ENCODE measurements at places on chromosomes 1 and 21. TPM values are rescaled to one million over a fixed set of nuclear protein-coding genes. Genes with fewer than 3 reads are reported as not detected.

MACO1 gene
- total RNA-seq: 22.5 TPM

MEGF6 gene
- total RNA-seq: 6.2 TPM

DNALI1 gene
- 3.6 TPM for total RNA-seq

KRTAP11-1 gene
- total RNA-seq: not detected

LAX1 gene
- total RNA-seq: 1.5 TPM

ANKRD45 gene
- 2.1 TPM for total RNA-seq

All from mucosa of descending colon (tissue), 3 donors.